Stimulated activated CD4-positive, alpha-beta T cell treated with anti-CD3 and anti-CD28 coated beads, Interleukin-1b, Interleukin-23, amount 100 ng/mL, for 24 hours (primary cell): ENCODE measurements at places on chromosomes 12 and 14.

DNA sequence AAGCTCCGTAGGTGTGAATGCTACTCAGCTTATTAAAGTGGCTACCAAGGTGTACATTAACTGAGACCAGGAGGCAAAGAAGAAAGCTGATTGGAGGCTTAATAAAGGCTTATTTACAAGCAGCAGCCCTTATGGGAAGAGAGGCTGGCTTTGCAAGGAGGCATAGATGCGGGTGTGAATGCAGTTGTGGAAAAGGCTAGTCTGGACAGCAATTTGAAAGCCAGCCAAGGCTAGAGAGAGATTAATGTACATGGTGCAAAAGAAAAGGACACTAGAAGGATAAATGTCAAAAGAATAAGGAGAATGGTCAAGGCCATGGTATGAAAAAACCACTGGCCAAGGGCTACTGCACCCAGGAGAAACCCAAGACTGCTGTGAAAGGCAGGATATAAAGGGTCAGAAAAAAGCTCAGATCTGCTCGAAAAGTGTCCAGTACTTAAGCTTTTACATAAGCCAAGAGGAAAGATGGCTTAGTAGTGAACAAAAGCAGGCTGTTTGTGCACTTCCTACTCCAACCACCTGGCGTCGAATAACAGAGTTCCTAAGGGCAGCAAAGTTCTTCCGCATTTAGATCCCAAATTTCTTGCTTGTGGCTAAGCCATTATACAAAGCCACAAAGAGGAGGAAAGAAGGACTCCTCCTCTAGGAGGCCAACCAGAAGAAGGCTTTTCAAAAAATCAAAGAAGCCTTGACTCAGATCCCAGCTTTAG lies 24.0 kb downstream of the KLRK1 start:
- DNase-seq, result no peak

DNA sequence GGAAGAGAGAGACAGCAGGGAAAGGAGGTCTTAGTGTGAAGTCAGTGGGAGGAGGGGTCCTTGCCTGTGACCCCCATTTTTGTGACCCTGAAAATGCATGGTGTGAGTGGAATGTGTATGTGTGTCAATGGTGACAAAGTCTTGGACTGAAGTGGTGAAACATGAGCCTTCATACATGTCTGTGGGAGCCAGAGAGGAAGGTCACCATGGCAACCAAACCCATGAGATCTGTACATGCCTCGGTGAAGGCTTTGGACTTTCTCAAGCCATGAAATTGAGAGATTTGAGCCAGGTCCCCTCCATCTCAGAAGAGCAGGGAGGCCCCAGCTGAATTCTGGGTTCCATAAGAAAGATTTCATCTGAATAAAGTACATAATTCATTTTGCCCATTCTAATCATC lies 108.7 kb downstream of the TTC8 start:
- no peak for DNase-seq

DNA sequence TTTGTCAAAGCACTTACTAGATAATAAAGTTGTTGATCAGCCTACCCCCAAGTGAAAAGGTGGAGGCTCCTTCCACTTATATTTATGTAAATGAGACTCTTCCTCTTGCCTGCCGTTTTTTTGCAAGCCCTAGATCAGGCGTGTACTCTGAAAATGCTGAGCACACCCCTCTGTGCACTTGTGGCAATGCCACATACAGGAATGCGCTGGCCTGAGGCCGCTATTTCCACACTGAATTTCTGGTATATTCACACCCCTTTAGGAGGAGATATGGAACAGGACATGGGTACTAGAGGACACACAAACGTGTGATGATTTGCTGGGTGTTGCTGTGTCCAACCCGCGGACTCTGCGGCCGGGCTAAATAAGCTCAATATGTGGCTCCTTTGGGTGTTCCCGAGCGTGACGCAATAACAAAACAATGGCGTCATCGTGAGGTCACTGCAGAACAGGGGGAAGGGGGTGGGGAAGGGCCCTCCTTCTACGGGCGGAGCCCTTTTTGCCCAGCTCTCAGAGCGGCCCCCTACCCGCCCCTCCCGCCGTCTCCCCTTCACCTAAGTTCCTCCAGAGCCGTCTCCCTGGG lies 554 bp upstream of the TSPAN31 start:
- peak; percentile 67 for DNase-seq

GRCh38 chr14:101471723-101472517 lies 89.4 kb upstream of the DIO3 start:
- no peak for DNase-seq
